ENCODE measurements at places on chromosomes 4 and X. TPM values are rescaled to one million over a fixed set of nuclear protein-coding genes. Genes with fewer than 3 reads are reported as not detected.

The LDB2 gene
- 34.3 TPM for total RNA-seq

The DGKK gene
- total RNA-seq = not detected

The NKX1-1 gene
- total RNA-seq = not detected

The NAA11 gene
- not detected for total RNA-seq

The MAMLD1 gene
- total RNA-seq = 1.8 TPM

The ADGRG4 gene
- total RNA-seq = not detected

The STBD1 gene
- total RNA-seq = 29.4 TPM

The CTSO gene
- total RNA-seq = 7.4 TPM

The EDA gene
- total RNA-seq = 12.4 TPM

The MRPL1 gene
- 47.9 TPM for total RNA-seq

The DYNLT3 gene
- 16.8 TPM for total RNA-seq

The ATP2B3 gene
- not detected for total RNA-seq

The TEC gene
- total RNA-seq = 1.3 TPM

Data from Right ventricle myocardium inferior (tissue), 1 donor.